ENCODE measurements at places on chromosomes 2 and 18.
A peak's percentile ranks its signal among the peaks of the same experiment; 100 is the strongest.

- DNase-seq: peak; percentile 45
Measured at GRCh38 chr2:220273082-220273481, 645.7 kb downstream of the SLC4A3 start.

DNA sequence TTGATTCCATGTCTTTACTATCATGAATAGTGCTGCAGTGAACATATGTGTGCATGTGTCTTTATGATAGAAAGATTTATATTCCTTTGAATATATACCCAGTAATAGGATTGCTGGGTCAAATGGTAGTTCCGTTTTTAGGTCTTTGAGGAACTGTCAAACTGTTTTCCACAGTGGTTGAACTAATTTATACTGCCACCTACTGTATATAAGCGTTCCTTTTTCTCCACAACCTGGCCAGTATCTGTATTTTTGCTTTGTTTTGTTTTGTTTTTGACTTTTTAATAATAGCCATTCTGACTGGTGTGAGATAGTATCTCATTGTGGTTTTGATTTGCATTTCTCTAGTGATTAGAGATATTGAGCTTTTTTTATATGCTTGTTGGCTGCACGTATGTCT lies 641.6 kb downstream of the SUCLG1 start:
- DNase-seq: peak; percentile 11

GRCh38 chr2:2738276-2738675 lies 407.2 kb upstream of the MYT1L start:
- no peak for DNase-seq

DNA sequence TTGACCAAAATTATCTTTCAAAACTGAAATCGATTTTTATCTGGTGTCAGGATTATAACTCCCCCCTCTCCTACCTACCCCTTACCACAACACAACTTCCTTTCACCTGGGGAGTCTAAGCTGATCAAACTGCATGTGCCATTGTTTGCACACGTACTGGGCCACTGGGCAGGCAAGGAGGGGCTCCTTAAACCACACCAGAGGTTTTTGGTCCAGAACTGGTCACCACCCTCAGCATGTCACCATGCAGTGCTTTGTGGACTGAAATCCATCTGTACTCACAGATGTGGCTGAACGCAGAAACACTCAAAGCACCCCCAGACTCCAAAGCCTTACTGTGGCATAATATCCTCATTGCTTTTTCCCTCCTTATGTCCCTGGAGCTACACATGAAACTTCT lies 13.9 kb upstream of the ARHGAP25 start:
- DNase-seq: no peak

DNA sequence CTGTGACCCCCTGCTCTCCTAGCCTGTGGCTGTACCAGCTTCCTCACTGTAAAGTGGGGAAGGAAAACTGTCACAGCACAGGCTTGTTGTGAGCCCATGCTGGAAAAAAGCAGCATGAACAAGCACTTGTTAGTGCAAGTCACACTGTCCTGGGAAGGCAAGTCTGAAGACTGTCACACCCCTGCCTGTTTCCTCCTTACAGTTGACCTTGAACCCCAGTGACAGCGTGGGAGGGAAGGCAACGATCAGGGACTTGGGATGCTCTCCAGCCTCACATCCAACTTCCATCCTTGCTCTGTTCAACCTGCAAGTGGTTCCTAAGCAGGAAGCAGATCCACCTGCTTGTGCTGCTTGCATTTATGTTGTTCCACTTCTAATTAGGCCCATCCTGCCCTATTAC lies 311.3 kb upstream of the KLHL29 start:
- no peak for DNase-seq

DNA sequence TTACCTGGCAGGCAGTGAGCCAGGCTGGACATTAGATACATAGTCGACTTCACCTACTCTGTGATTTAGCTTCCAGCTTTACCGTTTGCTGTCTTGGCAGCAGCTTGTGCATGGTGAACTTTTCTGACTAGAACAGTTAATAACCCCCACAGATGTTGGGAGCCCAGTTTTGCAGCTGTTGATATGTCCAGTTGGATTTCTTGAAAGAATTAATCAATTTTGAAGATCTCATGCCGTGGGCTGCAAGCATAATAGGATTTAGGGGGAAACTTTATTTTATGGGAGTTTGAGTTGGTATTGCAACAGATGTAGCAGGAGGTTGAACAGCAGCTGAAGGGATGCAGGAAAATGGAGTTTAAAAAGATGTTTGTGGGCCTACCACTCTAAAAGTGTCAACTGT lies 13.8 kb downstream of the MYO1B start:
- DNase-seq: no peak

DNA sequence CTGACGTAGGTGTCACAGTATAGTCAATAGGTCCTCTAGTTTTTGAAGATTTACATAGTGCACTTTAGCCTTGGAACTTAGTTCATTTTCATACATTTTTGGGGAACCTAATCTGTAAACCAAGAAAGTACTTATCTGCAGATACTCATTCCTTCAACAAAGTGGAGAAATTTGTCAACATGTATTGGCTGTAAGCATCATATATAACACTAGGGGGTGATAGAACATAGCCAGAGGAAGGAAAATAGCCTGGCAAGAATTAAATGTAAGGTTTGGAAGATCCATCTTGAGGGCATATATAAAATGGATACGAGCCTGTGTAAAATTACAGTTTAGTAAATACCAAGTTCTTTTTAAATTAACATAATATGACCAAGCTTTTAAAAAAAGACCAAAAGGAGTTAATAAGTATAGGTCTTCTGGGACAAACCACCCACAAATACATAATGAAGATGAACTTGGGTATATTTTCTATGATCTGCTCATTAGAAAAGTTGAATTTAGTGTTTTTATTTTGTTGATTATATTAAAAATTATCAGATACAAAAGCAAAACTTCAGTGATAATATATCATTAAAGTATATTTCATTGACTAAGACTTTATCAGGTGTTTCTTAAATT lies 18.2 kb downstream of the RPL37A start:
- DNase-seq: peak; percentile 56

- DNase-seq: no peak
Measured at GRCh38 chr2:67993329-67993728, 69.5 kb downstream of the C1D start.

DNA sequence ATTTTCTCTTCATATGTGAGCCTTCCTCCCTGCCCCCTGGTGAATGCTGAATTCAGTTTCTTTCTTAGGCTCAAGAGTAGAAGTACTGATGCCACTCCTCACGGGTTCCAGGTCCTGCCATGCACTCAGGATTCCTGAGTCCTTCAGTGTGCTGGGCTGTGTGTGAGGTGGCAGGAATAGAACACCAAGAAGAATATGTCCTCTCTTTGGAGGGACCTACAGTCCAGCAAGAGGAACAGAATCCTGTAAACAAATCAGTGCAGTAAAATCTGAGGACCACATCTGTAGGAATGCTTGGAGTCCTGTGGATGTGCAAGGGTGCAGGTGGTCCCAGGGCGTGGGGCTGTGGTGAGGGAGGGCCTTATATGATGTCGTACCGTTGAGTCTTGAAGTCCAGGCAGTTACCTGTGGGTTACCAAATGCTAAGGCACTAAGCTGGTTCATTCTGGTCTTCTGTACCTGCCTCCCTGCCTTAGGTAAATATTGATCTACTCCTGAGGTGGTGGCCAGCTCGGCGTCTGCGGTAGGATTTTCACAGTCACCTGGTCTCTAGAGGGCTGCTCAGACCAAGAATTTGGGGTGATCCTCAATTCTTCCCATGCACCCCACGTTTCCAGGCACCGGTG lies 5.5 kb downstream of the ASAP2 start:
- no peak for DNase-seq

- no peak for DNase-seq
Measured at GRCh38 chr18:78679613-78680260, 299.9 kb upstream of the SALL3 start.

DNA sequence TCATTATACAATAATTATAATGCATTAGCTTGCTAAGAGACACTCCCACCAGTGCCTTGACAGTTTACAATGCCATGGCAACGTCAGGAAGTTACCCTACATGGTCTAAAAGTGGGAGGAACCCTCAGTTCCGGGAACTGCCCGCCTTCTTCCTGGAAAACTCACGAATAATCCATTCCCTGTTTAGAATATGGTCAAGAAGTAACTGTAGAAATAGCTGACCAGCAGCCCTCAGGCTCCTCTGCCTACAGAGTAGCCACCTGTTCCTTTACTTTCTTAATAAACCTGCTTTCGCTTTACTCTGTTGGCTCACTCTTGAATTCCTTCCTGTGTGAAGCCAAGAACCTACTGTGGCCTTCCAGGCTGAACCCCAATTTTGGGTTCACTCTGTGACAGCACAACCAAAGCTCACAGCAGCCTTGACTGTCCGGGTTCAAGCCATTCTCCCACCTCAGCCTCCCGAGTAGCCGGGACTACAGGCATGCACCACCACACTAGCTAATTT lies 20.0 kb upstream of the PTPN2 start:
- peak; percentile 21 for DNase-seq

GRCh38 chr2:104388296-104388695 lies 465.6 kb upstream of the POU3F3 start:
- DNase-seq: peak; percentile 50

DNA sequence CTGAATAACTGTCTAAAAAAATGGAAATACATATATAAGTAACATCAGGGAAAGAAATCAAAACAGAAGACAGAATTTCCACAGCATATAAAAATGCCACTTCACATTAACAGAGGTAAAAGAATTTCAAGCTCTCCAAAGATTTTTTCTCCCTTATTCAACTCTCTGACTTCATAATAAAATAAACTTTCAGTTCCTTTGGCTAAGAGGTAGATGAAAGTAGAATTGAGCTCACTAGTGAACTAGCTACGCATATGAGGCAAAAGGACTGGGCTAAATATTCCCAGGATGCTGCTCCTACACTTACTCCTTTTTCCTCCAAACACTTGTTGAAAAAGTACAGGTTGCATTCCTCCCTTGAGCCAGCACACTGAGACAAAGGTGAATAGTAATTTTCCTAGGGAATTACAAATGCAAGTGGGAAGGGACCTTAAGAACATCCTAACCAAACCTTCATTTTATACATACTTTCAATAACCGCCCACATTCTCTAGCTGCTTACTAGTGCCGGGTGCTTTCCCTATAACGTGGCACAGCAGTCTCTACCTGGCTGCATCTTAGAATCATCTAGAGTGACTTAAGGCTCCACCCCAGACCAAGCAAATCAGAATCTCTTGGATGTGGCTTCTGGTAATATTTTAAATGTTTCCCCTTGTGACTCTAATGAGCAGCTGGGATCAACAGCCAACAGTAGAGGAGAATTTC lies 136.6 kb downstream of the MTCL1 start:
- DNase-seq: peak; percentile 93

- DNase-seq: no peak
Measured at GRCh38 chr2:2564300-2565078, 233.4 kb upstream of the MYT1L start.

DNA sequence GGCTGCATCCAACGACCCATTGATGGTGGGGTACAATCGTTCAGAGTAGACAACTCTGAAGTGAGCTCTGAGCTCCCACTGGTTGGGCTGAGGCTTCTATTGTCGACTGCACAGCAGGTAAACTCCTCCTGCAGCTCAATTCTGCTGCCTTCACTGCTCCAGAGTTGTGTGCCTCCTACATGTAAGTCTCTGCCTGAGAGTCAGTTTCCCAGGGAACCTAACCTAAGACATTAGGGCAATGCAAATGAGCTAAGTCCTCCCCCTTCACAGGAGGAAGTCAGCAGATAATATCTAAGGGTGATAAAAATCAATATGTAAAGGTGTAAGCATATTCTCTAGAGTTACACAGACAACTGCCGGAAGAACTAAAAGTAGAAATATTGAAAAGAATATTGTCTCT lies 22.5 kb upstream of the ACYP2 start:
- no peak for DNase-seq

- DNase-seq: no peak
Measured at GRCh38 chr2:20737505-20737904, 70.6 kb downstream of the GDF7 start.

GRCh38 chr18:78580835-78581339 lies 398.7 kb upstream of the SALL3 start:
- DNase-seq: no peak

GRCh38 chr18:49565612-49566011 lies 3.8 kb downstream of the LIPG start:
- no peak for DNase-seq

DNA sequence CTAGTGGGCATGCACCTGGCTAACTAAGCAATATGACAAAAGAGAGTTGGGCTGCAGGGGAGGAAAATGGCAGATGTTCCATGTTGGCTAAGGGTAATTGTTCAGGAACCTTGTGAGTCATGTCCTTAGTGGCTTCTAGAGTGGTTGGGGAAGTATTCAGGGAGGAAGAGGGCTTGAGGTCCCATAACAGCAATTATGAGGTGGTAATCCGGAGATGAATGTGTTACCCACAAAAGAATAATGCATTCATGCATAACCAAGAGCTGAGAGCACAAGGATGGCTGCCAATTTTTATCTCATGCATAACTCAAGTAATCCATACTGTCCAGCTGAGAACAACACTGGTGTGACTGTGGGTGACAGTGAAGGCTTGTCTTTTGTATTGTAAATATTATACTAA lies 42.9 kb downstream of the TMEFF2 start:
- no peak for DNase-seq

GRCh38 chr2:237501892-237502513 lies 15.0 kb downstream of the MLPH start:
- DNase-seq: no peak

DNA sequence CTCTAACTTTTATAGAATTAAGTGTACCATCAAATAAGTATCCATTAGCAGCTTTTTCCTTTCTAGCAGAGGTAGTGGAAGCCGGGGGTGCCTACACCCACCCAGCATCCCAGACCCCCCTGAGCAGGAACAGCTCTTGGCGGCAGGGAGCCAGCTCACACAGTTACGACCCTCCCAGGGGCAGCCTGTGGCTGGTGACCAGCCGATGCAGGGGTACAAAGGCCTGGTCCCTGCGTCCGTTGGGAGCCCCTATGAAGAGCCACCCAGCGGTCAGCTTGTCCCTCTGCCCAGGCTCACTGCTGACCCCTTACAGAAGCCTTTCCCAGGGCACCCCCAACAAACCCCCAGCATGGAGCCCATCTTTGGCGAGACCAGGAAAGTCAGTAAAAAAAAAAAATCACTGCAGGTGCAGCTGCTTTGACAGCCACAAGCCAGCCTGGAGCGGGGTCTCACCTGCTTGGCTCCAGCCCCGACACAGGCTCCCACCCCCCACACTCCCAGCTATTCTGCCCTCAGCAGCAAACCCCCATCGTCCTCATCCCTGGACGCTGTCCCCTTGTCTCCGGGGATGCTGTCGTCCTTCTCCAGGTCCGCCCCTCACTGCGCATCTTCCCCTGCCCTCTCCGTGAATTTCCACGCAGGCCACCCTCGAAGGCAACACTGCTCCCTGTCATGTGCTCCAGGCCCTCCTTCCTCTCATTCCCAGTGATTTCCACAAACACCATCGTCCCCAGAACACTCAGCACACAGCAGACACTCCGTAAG lies 43.1 kb downstream of the GPC1 start:
- no peak for DNase-seq

DNA sequence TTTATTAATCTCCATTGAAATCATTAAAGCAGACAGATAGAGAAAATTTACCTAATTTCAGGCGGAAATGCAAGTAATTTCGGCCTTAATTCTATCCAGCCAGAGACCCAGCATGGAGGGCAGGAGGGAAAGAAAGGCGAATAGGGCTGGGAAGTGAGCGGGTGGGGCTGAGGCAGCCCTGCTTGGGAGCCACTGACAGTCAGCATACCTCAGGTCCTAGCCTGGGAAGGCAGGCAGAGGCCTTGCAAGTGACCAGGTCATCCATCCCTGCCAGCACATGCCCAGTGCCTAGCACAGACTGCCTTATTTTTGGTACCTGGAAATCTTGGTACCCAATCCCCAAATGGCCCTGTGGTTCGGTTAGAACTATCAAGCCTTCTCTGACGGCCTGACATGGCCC lies 1.5 kb downstream of the GDF7 start:
- DNase-seq: no peak

- DNase-seq: peak; percentile 17
Measured at GRCh38 chr2:48749291-48750127, 6.0 kb downstream of the LHCGR start.
